ENCODE measurements at places on chromosomes 5 and 9. TPM values are rescaled to one million over a fixed set of nuclear protein-coding genes. Genes with fewer than 3 reads are reported as not detected.

- DNase-seq = no peak
These were observed 44.9 kb downstream of the ADAMTS12 start for GRCh38 chr5:33846851-33847250.

- DNase-seq = no peak
These were observed 47.8 kb downstream of the RNF145 start for GRCh38 chr5:159161361-159162214.

Gene CTXN3
- total RNA-seq = not detected

Gene TRIM7
- total RNA-seq = 0.72 TPM

Gene NTRK2
- total RNA-seq = 0.12 TPM
